ENCODE measurements at places on chromosomes 2 and 18.

DNA sequence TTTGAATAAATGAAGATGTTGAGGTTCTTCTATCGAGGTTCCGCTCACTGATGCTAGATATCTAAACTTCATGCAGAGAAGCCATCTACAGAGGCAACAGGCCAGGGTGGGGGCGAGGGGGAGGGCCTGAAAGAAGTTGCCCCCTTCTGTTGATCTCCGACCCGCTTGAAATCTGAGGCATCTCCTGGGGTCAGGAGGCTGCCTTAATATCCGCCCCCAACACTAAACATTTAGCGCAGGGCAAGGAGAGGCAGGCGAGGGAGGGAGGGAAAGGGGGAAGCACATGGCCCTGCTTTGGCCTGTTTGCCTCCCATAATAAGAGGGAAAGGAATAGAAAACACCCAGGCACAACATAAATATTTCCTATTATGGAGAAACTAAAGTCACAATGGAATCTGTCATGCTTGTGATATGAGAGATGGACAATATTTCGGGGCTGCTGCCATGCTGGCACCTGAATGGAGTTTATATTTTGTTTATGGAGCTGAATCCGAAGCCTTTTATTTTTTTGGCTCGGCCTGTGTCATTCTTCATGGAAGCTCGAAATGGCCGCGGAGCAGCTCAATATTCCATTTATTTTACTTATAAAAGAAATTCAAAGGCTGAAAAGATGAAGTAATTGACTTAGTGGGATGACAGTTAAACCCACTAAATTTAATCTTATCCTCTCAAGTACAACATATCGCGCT lies 221.1 kb downstream of the INSIG2 start:
- DNase-seq = no peak

DNA sequence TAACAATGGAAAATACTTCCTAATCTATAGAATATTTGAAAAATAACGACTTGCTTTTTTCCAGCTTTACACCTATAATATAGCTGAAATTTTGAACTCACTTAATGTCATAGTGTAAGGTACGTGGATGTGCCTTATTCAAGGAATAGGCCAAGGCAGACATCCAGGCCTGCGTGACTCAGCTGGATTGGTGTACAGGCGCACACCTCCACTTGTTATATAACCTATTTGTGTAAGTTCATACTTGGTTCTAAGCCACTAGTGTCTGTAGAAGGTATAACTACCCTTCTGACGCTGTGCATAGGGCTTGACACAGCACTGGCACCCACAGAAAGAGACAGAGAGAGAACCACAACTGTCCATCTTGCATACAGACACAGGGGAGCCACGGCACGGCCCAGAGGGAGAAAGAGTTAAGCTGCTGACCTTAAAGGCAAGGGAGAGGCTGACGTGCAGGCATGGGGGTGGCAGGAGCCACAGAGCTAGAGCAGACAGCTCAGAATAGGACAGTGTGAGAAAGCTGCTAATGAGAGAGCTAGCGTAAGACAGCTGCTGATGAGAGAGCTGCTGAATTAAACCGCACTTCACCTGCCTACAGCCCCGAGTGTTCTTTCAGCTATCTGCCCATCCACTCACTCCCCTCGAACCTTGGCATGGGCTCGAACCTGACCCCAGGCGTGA lies 16.1 kb downstream of the CCDC178 start:
- peak; percentile 43 for DNase-seq

DNA sequence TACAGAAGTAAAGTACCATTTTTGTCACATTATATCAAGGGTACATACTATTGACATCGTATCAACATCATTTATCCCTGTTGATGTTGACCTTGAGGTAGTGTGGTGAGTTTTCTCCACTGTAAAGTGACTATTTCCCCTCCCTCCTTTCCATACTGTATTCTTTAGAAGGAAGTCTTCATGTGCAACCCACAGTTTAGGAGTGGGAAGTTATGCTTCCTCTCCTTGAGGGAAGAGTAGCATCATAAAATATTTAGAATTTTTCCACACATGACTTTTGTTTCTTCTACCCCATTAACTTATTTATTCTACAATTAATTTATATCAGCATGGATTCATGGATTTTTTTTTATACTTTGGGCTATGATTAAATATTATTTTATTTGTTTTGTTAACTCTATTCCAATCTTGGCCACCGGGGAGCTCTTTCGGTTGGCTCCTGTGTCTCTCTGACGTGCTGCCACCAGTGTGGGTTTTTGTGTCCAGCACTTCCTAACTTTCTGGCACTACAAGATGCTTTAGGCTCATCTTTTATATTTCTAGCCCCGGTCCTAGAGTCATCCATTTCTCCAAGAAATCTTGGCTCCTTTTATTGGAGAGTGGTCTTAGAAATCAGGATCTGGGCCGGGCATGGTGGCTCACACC lies 19.0 kb downstream of the AQP12B start:
- DNase-seq = peak; percentile 7

GRCh38 chr18:59085126-59085794 lies 54.4 kb upstream of the SEC11C start:
- DNase-seq = no peak

DNA sequence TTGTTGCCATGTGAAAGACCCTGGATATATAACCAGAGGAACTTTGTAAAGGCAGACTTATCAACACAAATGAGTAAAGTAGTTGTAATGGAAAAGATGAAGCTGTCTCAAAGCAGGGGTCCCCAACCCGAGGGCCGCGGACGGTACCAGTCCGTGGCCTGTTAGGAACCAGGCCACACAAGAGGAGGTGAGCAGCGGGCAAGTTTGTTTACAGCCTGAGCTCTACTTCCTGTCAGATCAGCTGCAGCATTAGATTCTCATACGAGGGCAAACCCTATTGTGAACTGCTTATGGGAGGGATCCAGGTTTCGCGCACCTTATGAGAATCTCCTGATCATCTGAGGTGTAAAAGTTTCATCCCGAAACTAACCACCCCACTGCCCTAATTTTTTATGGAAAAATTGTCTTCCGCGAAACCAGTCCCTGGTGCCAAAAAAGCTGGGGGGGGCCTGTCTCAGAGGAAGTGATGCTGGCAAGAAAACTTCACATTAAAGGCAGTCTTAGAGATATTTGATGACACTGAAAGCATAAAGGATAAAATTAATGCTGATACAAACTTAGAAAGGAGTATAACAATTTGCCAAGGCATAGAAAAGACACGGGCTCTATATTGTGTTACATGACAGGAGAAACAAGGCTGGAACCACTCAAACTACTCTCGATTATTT lies 57.5 kb upstream of the MSTN start:
- DNase-seq = no peak

DNA sequence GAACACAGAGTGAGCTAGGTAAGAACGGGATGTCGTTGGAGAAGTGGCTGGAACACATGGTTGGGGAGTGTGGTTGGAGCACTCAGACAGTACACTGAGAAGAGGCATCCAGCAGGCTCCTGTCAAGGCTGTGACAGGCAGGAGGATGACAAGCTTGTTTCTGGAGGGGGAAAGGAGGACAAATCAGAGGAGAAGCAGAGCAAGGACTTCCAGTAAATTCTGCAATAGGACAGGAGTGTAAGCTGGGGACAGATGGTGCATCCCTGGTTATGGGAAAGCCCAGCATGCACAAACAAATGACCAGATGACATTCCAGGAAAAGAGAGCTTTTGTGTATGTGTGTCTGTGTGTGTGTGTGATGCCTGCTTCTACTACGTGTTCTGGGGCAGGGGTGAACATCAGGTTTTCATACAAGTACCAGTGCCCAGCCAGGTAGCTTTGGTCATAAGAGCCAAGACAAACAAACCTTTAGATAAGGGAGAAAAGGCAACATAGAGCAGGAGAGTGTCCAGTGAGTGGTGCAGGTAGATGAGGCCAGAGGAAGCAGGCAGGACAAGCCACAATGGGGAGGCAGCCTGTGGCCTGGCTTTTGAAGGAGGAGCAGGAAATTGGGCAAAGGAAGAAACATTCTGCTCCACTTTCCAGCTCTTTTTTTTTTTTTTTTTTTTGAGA lies 32.1 kb upstream of the MAPK4 start:
- no peak for DNase-seq

DNA sequence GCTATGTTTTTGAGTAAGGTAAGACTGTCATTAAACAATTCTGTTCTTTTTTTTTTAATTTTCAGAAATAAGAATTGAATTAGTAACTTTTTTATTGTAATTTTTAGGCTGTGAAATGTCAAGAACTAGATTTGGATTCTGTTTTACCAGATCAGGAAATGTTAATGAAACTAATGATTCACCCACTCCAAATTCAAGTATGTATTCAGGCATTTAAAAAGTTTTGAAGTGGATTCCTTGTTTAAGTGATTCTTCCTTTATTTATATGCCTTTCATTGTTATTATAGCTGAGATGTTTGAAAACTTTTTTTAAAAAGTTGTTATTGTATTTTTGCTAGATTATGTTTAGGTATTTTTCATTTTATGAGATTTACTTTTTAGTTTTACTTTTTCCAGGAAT lies 96.7 kb downstream of the UBR3 start:
- no peak for DNase-seq

GRCh38 chr2:138630164-138630563 lies 128.6 kb downstream of the SPOPL start:
- DNase-seq = peak; percentile 47

GRCh38 chr2:145085612-145086011 lies 565.7 kb upstream of the ZEB2 start:
- DNase-seq = no peak

- no peak for DNase-seq
Observed at GRCh38 chr18:13835202-13835601, 11.3 kb downstream of the MC5R start.

DNA sequence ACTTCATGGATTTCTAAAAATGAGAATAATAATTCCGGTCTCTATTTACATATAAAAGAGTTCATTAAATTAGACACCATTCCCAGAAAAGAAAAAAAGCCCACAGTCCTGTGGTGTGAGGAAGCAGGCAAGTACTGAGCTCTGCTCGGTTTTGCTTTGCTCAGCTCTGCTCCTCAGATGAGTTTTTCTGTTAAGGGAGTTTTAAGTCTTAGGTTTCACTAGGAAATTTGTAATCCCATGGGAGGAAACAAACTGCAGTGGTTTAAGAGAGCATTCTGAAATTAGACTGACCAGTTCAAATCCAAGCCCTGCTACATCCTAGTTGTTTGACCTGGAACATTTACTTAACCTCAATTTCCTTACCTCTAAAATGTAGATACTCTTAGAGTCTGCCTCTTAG lies 338.6 kb upstream of the MMADHC start:
- no peak for DNase-seq

- DNase-seq = no peak
Observed at GRCh38 chr18:21105936-21106335, 5.7 kb downstream of the ROCK1 start.

DNA sequence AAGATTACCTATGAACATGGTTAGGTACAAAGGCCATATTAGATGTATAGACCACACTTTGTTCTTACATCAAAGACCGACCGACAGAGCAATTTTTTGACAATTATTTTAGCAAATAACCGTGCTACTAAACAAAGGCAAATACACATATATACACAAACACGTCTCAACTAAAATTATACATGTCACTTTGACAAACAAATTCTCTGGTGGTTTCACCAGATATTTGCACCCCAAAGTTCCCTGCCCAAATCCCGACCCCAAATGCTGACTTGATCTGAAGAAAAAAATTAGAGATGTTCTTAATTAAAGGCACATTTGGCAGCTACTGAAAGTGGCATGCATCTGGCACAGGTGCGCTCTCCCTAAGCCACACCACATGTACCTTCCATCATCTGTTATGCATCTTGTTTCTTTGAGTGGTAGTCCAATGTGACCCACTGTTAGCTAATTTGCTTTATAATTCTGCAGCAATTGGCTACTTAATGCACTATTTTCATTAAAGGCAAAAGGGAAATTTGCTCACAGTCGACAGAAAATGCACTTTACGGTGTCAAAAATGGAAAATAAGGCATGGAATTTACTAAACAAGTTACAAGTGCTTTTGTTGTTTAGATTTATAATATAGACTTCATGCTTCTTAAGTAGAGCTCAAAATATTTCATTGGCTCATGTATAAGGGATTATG lies 92.1 kb downstream of the ARHGEF33 start:
- no peak for DNase-seq

DNA sequence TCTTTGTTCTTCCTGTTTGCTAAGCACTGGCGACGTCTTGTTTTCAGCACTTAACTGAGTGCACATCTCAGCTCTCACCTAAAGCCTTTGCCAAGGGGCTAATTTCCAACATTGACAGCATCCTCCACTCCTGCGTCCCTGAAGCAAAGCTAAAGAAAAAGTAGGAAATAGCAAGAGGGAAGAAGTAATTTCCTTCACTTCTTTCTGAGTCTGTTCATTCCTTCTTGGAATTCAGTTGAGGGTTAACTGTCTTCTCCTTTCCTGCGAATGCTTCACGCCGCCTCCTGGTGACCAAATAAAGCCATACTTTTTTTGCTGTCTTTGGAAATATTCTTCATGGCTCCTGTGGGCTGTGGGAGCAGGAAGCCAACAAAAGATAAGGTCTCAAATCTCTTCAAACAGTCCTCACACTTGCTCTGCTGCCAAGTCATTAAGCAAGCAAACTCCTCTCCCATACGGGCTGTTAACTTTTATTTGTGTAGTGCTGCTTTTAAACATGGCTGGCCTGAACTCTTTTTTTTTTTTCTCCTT lies 100.9 kb downstream of the DPP10 start:
- no peak for DNase-seq

DNA sequence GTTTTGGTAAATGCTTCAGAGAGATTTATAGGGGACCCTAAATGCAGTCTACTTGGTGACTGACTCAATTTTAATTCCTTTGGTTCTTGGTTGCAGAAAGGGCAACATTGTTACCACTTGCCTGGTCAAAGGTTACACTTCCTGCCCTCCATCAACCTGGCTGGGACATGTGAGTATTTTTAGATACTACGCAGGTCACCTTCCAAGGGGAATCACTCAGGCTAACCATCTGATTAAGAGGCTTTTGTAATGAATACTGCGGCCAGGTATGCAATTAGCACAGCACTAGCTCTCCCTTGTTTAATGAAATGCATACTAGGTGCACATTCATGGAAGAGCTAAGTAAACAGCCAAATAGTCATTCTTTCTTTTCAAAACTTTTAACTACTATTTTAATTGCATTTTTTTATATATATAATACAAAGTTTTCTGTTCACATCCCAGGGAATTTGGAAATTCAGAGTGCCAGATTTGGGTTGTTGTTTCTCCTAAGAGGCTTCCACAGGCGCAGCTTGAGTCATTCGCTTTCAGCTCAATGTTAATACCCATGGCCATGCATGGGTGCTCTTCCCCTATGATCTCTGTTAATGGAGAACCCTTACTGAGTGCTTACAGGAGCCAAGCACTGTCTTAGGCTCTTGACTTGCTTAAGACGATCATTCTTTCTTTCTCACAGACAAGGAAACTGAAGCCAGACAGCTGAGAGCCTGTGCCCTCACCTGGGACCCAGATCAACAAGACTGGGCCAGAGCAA lies 152.2 kb downstream of the MTX2 start:
- DNase-seq = no peak

- no peak for DNase-seq
Observed at GRCh38 chr2:110714452-110715224, 17.7 kb upstream of the ACOXL start.

DNA sequence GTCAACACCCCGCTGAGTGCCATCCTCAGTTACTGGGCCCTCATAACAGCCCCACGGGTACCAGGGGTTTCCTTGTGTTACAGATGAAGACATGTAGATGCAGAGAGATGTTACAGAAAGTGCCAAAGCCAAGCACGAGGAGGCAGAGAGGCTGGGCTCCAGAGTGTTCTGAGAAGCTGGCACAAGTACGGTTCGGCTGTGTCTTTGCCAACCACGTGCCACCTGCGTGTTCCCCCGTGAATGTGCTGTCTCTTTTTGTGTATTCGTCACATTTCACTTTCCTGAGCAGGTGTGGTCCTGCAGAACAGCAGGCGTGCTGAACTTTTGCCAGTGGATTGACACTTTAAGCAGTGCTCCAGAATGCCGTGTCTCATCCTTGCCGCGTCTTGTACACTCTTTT lies 124.6 kb downstream of the NCK2 start:
- DNase-seq = no peak

Data from ecto neural progenitor cell (in vitro differentiated cells).